Spinal cord (tissue), 10 donors: ENCODE measurements at places on chromosomes 1 and 21.

DNA sequence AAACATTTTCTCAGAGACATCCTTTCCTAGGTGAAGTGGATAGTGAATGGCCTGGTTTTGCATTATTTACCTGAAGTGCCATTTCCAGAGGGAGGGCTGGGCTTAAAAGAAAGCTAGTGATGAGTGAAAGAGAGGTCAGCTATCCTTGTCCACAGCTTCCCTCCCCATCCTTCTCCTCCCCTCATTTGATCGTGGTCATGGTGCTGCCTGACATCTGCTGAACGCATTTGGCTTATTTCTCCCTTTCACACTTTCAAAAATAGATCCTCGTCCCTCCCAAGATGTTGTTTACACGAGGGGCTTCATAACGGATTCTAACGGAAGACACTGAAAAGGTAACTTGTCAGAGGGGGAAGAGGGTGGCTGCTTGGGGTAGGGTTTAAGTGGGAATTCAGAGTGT lies 66.1 kb downstream of the PRRX1 start:
- no peak for DNase-seq

DNA sequence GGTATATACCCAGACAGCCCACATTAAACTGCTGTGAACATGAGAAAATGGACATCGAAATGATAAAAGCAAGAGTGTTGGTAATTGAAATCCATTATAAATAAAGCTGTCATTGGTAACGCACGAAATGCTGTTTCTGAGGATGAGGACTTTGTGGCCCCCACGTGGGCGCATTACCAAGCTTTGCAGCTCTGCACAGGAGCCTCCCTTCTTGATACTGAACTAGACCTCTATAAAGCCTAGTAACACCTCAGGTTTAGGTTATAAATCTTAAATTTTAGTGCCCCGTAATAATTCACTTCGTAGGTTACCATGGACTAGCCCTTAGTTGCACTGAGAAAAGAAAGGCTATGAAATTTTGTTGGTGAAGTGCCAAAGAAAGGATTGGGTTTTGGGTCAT lies 45.4 kb downstream of the ADARB1 start:
- DNase-seq, result no peak

- no peak for DNase-seq
Measured at GRCh38 chr1:190949939-190950338, 472.3 kb upstream of the BRINP3 start.

DNA sequence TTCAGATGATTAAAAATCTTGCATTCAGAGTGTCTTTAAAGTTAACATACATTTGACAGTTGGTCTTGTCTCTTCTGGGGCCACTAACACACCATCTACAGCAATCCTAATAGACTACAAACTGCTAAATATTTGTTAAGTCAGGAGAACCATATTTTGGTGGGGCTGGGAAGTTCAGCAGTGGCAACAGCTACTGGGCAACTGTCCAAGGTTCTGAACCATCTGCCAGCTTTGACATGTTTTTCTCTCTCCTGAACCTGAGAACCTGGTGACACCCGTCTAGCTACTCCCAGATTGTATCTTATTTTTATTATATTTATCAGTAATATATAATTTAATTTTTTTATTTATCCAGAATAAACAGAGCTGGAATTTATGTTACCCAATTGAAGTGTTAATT lies 199.0 kb upstream of the DPYD start:
- no peak for DNase-seq

GRCh38 chr1:22104865-22105437 lies 37.9 kb downstream of the WNT4 start:
- no peak for DNase-seq

DNA sequence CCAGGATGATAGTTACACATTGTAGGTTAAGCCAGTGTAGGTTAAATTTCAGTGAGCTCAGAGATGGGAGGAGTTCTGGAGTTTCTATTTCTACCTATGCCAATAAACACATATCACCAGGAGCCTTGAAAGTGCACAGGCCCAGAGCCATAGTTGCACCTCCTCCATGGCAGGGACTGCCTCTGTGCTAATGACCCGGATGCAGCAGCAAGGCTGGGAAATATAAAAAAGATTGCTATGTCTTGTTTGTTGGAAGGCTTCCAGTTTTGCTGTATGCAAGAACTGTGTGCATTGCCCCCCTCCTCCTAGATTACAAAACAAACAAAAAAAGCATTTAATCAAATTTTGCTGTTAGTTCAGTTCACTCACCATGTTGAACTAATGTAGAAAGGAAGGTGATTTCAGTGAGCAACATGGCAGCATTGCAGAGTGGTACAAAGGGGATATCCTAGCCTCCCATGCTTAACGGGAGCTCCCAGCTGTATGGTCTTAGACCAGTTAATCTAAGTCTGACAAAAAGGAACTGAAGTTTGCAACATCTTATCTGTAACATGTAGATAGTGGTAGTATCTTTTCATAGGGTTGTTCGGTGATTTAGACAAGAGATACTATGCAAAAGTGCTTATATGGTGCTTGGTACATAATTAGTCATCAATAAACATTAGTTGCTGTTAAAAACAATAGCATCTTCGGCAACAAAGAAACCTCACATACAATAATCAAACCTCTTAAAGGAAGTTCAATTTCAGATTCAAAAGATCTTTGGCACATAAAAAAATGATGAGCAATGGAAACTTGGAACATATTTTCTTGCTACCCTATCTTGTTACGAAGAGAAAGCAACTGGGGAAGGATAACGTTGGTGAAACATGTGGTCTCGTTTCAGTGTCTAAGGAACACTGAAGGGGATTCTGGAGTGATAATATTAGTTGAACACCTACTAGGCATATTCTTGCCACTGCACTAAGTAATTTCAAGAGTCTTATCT lies 309.5 kb downstream of the ASTN1 start:
- no peak for DNase-seq

- DNase-seq, result no peak
Measured at GRCh38 chr1:94156096-94156625, 35.2 kb upstream of the ABCA4 start.

DNA sequence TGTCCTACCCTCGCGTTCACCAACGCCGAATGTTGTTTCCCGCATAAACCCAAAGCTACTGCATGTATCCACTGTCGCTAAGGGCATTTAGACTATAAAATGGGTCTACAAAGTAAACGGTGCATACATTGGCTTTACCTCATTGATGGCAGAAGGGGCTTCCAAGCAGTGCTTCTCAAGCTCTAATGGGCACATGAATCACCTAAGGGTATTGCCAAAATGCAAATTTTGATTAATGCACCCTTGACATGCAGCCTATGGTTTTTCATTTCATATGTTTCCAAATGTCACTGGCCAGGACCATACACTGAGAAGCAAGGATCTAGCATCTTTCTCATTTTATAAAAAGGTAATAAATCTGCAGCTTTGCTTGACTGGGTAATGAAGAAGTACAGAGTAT lies 2.7 kb downstream of the OR6F1 start:
- DNase-seq, result no peak

- DNase-seq, result no peak
Measured at GRCh38 chr1:162169031-162169790, 99.7 kb downstream of the NOS1AP start.

- DNase-seq, result no peak
Measured at GRCh38 chr1:22747021-22747734, 36.5 kb downstream of the EPHB2 start.

- no peak for DNase-seq
Measured at GRCh38 chr1:20727746-20728316, 4.7 kb downstream of the SH2D5 start.
